ENCODE measurements at places on chromosomes 4 and X. TPM values are rescaled to one million over a fixed set of nuclear protein-coding genes. Genes with fewer than 3 reads are reported as not detected.

DNA sequence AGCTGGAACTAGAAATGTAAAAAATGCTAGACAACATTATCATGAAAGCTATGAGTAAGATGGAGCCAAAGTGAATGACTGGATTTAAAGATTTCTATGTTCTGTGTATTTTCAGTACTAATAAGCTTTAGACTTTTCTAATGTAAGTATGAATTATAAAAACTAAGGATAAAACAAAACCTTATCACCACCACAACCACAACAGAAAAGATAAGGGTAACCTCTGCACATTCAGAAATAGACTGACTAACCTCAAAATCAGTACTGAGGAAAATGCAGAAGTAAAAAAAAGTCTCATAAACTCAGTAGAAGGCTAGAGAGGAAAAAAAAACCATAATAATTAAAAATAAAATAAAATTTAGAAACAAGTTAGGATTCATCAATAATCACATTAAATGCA lies 14.9 kb upstream of the UBE2NL start:
- no peak for DNase-seq

DNA sequence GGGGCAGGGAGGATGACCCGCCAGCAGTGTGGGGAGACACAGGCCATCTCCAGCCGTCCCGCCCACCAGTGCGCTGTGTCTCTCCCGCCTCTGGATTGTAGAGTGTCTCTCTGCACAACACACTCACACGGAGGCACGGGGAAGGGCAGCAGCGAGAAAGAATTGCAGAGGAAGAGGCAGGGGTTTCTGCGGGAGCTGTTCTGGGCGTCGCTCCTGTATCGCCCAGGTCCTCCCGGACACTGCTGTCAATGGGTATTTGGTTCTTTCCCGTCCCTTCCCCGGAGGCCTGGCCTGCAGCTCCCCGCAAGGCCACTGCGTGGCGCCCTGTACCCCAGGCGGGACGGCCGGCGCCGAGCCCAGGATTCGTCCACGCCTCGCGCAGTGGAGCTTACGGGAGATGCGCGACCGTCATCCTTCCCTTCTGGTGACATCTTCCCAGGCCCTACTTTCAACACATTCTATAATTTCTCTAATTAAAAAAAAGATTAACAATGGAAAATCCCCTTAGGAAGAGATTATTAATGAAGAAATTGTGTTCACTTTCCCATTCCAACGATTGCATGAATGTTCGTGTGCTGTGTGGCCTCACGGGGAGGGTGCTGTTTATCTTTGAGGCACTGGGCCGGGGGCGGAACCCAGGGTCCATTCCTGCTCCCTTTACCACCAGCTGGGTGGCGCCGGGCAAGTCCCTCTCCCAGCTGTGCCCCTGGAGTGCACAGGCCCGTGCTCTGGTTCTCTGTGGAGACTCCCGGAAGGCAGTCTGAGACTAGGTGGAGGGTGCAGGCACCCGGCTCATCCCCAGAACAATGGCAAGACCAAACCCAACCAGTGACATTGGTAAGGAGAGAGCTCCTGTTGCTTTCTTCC lies 95.7 kb downstream of the CPZ start:
- DNase-seq: peak; percentile 29

Gene IGSF1
- 5.3 TPM for total RNA-seq

Gene PDCL2
- not detected for total RNA-seq

DNA sequence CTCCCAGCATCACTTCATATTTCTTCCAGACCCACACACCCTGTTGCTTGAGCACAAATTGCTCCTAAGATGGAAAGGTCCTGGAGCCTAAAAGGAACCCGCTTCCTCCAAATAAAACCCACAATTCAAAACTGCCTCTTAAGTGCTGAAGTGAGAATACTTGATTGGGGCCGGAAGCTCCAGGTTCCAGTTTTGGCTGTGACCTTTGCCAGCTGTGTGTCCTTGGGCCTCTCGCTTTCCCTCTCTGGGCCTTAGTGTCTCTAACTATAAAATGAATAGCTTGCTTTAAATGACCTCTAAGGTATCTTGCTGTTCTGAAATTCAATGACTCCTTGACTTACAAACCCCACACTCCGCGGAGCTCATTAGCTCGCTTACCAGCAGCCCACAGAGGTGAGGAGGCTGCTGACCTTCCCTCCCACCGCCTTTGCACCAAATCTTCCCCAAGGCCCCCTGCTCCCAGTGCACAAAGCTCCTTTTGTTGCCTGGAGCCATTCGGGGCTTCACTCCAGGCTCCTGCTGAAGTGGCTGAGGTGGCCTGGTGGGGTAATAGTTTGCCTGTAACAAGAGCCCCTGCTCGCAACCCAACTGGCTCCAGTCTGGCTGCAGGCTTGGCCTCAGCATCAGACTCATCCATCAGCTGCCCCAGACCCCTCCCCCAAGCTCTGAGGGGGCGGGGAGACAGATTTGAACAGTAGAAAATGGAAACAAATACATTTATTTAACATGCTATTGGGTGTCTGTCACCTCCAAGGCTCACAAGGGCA lies 21.8 kb downstream of the STARD8 start:
- DNase-seq: peak; percentile 25

DNA sequence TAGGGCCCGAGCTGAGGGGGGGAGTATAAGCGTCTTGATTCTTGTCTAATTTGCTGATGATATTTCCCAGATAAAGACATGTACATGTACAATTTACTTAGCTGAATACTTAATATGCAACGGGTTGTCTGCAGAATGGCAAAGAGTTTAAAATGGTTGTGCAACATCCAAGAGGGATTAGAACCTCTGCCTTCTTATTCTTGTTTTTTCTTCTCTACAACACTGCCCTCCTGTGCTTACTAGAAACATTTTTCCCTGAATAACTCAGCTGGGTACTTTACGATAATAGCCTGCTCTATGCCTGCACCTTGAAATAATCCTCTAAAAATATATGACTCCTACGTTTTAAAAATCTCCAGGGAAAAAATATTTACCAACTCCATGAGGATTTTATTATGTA lies 41.8 kb downstream of the INTS12 start:
- peak; percentile 30 for DNase-seq

DNA sequence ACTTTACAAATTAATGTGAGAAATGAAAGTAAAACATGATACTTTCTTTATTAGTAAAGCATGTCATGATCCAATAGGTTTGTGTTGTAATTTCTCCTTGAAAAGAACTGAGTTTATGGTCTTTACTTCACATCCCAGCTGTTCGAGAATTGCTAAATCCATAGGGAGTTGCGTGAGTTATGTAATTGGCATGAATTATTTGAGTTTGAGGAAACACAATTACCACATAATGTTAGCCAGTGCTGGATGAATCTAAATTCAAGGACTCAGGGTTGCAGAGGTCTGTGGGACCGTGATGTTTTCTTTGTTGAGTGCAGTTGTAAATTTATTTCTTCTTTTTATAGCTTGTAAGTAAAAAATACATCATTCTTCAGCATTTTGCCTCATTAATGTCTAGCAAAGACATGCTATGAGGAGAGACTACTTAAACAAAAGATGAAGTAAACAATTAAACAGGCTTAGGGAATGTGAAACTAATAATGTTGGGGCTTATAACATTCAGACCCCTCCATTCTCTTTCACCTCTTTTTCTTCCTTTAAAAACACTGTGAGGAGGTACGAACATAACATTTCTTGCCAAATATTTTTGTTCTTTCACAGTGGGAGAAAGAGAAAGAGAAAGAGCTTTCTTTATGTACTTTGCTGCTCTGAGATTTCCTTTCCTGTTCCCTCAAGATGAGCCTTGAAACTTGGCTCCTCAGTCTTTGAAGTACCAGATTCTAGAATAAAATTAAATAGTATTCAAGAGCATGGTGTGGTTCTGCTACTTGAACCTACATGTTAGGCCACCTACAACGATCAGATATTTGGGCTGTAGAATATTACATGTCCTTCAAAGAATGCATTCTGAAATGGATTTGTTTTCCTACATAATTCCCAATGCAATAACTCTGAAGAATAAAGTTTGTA lies 159.6 kb upstream of the ANK2 start:
- no peak for DNase-seq

Gene CPZ
- total RNA-seq: 12.0 TPM

GRCh38 chr4:96145601-96146000 lies 305.7 kb downstream of the PDHA2 start:
- DNase-seq: peak; percentile 28

DNA sequence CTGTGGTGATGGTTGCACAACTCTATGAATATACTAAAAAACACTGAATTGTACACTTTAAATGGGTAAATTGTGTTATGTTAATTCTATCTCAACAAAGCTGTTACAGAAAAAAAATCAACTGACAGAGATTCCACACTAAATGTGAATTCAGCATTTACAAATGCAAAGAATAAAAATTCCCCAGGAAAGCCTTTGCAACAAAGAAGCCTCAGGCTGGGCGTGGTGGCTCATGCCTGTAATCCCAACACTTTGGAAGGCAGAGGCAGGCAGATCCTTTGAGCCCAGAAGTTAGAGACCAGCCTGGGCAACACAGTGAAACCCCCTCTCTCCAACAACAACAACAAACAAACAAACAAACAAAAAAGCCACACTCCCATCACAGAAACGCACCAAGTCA lies 8.9 kb downstream of the BCLAF3 start:
- no peak for DNase-seq

DNA sequence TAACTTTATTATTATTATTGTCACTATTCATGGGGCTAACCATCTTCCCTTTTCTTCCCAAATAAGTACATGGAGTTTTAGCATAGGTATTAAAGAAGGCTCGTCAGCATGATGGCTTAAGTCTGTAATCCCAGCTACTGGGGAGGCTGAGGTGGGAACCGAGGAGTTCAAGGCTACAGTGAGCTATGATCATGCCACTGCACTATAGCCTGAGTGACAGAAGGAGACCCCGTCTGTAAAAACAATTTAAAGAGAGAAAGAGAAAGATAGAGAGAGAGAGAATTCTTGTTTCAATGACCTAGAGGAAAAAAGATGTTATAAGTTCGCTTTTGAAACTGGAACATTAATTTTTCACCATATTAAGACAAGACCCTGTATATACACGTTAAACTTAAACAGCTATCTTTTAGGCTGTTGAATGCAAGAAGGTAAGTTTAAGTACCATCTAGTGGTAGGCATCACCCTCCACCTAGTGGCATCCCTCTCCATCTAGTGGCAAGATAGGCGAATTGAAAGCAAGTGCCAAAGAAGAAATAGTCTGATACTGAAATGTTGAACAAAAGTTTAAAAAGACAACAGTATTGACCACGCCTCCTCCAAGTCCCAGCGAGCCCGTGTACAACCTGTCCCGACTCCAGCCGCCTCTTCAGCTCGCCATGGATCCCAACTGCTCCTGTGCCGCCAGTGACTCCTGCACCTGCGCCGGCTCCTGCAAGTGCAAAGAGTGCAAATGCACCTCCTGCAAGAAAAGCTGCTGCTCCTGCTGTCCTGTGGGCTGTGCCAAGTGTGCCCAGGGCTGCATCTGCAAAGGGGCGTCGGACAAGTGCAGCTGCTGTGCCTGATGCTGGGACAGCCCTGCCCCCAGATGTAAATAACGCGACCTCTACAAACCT lies 26.0 kb upstream of the YTHDC1 start:
- DNase-seq: peak; percentile 64

- no peak for DNase-seq
These were observed 385.2 kb downstream of the BMPR1B start for GRCh38 chr4:95142932-95143331.

DNA sequence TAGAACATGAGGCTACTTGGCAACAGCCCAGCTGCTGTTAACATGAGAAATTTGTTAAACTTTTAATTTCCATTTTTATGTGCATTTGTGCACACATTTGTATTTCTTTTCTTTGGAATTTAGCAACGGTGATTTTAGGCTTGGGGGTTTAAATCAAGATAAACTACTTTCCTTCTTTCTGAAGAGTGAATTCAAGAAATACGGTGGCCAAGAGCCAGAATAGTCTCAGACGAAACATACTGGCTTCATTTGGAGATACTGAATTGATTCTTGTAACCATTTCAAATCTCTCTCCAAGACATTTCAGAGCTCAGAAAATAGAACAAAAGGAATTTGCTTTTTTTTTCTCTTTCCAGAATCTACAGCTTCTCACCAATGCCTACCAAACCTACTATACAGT lies 134.1 kb upstream of the SCML1 start:
- DNase-seq: no peak

DNA sequence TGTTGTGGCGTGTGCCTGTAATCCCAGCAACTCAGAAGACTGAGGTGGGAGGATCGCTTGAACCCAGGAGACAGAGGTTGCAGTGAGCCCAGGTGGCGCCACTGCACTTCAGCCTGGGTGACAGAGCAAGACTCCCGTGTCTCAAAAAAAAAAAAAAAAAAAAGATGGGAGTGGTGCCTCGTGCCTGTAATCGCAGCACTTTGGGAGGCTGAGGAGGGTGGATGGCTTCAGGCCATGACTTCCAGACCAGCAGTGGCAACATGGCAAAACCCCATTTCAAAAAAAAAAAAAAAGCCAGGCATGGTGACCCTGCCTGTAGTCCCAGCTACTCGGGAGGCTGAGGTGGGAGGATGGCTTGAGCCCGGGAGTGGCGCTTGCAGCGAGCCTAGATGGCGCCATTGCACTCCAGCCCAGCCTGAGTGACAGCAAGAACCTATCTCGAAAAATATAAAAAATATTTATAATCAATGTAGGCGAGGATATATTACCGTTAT lies 27.0 kb downstream of the EIF2S3 start:
- DNase-seq: peak; percentile 38

GRCh38 chr4:80362578-80363181 lies 27.1 kb downstream of the CFAP299 start:
- DNase-seq: peak; percentile 59

DNA sequence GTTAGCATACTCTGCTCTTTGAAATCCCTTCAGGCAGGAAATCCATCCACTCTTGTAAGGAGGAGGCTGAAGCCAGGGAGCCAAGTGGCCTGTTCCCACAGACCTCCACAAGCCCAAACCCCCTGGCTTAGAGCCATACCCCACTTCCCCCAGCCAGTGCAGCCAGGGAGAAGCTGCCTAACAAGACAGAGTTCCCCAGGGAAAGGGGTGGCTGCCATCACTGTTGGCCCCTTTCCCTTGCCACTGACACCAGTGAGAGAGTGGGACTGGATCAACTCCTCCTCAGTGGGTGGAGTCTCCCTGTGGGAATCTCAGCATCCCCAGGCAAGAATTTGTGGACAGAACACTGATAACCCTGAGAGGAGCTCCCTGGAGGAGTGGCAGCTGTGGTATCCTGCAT lies 389.4 kb downstream of the PABPC4L start:
- no peak for DNase-seq

- DNase-seq: no peak
These were observed 390.1 kb downstream of the PDGFC start for GRCh38 chr4:156581282-156582063.

- DNase-seq: no peak
These were observed 9.4 kb downstream of the POLA1 start for GRCh38 chrX:24703185-24703494.

DNA sequence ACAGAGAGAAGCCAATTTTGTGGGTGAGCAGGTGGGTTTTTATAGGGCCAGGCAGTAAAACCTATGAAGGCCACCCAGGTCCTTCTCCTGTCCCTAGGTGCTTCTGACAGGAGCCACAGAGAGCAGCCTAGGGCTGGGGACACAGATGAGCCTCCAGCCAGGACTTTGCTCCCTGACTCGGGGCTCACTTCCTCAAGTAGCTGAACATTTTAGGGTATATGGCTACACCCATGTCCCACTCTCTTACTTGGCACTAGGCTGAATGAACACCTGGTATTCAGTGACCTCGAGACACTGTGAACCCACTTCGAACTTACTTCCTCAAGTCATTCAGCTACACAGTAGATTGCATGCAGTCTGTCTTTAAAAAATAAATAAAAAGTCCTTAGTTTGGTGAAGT lies 217.3 kb downstream of the MID1IP1 start:
- no peak for DNase-seq

GRCh38 chrX:102934624-102935023 lies 2.4 kb upstream of the RAB40AL start:
- no peak for DNase-seq
